ENCODE measurements at places on chromosomes 7 and 10.

DNA sequence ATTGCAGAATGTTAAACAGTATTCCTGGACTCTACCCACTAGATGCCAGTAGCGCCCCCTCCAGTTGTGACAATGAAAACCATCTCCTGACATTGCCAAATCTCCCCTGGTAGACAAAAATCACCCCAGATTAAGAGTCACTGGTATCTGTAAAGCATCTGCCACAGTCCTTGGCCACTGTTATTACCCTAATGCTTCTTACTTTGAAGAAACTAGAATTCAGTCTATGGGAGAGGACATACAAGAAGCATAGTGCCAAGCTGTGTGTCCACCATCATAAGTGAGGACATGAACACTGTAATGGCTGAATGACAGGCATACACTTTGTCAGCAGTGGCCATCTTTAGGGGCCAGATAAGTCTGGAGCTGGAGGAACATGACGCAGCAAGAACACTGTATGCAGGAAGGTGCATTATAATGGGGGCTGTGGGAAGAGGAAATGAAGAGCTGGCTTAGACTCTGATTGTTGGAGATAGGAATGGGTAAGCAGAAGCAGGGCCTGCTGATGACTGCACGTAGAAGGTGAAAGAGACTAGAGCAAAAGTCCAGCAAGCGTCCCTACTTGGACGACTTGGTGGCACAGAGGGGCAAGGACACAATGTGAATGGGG lies 32.5 kb downstream of the CBX3 start:
- no peak for DNase-seq

DNA sequence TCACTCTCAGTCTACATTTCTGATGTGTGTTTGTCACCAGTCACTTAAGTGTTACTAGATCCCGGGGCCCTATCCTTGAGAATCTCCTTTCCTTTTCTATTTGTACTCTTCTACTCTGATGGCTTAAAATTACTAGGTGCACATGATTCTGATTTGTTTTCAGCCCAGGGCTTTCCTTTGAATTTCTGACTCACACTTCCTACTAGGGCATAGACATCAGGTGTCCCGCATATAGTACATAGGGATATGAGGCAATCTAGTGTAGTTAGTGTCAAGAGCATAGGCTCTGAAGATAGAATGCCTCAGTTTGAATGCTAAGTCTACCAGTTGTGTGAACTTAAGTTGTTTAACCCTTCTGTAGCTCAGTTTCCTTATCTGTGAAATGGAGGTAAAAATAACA lies 49.4 kb upstream of the LRRN3 start:
- DNase-seq, result no peak

- no peak for DNase-seq
Observed at GRCh38 chr10:21174715-21175495, 277.8 kb upstream of the NEBL start.

- no peak for DNase-seq
Observed at GRCh38 chr10:26621889-26622711, 75.4 kb upstream of the PDSS1 start.

DNA sequence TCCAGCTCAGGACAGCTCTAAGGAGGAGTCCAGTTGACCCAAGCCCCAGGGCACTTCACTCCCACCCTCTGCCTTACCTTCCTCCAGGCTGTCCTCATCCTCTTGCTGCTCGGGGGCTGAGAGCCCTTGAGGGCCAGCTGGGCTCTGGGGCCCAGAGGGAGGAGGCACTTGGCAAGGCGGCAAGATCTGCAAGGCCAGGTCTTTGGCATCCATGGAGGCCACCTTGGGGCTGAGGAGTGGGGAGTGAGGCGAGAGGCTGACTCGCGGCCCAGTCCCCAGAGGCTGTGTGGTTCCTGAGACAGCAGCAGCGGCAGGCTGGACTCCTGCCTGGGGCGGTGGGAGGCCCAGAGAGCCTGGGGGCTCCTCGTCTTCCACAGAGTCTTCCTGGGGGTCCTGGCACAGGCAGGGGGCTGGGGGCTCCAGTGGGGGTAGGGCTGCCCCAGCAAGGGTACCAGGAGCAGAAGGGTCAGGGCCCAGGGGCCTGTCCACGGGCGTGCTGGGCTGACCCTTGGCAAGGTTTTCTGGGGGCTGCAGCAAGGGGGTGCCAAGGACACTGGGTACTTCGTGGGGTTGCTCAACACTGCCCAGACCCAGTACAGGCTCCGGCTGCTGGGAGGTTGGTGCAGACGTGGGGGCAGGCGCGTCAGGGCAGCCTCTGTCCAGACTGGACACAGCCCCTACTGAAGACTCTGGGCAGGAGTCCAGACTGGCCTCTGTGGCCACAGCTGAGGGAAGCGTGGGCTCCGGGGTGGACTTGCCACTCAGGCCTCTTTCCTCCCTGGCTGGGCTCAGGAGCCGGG lies 6.5 kb downstream of the NACAD start:
- DNase-seq, result no peak

DNA sequence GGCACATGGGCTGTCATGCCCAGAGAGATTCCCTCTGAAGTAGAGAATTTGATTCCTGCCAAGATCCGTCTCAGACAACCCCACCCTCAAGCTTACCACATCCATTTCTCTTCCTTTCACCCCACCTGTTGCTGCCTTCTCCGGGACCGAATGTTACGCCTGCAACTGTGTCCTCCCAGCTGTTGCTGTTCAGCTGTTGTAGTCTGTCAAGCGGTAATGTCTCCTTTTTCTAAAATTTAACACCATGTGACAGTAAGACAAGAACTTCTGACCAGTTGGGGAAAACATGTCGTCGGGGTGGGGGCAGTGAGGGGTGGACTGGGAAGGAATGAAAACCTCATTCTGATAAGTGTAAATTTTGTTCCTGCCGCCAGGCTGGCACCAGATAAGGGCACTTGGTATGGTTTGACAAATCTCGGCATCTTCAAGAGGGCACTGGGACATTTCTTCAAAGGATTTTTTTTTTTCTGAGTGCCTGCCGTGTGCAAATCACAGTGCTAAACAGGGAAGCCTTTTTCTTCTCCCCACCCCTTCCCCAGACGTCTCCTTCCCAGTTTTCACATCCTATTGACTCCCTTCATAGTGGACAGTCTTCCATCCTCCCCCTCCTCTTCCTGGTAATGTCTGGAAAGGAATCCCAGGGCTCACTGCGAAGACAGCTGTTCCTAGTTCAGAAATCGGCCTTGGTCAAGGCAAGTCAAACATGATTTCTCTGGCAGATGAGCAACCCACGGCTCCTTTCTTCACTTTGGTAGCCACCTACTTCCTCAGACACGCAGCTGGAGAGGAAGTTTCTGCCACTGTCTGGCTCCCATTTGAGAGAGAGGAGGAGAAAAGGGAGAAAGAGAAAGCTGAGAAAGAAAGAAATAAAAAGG lies 5.0 kb upstream of the CELF2 start:
- no peak for DNase-seq

- no peak for DNase-seq
Observed at GRCh38 chr7:92598310-92598981, 8.3 kb upstream of the FAM133B start.

- DNase-seq, result no peak
Observed at GRCh38 chr7:6242561-6242960, 29.9 kb downstream of the CYTH3 start.

- DNase-seq, result no peak
Observed at GRCh38 chr10:42532996-42533395, 105.4 kb downstream of the ZNF33B start.

- DNase-seq, result no peak
Observed at GRCh38 chr10:4016214-4016740, 231.3 kb upstream of the KLF6 start.

Data from GM18507 (cell line).